ENCODE measurements at places on chromosomes 2 and 18. TPM values are rescaled to one million over a fixed set of nuclear protein-coding genes. Genes with fewer than 3 reads are reported as not detected.

Gene GREB1
- polyA plus RNA-seq: 29.8 TPM

Gene IKZF2
- 3.0 TPM for polyA plus RNA-seq

Gene MTCL1
- polyA plus RNA-seq: 27.5 TPM

Gene CYS1
- 5.5 TPM for polyA plus RNA-seq

Gene LRRTM4
- 0.13 TPM for polyA plus RNA-seq

Gene FER1L5
- 15.0 TPM for polyA plus RNA-seq

Gene TNFAIP6
- polyA plus RNA-seq: 26.1 TPM

Gene RNF144A
- 8.9 TPM for polyA plus RNA-seq

Gene UGT1A10
- polyA plus RNA-seq: 0.29 TPM

Gene RNF125
- 9.1 TPM for polyA plus RNA-seq

Gene MCFD2
- polyA plus RNA-seq: 74.5 TPM

Gene TGFBRAP1
- polyA plus RNA-seq: 7.3 TPM

Gene COL3A1
- polyA plus RNA-seq: 589 TPM

Gene MYO5B
- 31.8 TPM for polyA plus RNA-seq

Gene MCM6
- polyA plus RNA-seq: 24.6 TPM

Gene POLE4
- polyA plus RNA-seq: 66.1 TPM

Gene SCYGR4
- not detected for polyA plus RNA-seq

Gene PSMA8
- 36.1 TPM for polyA plus RNA-seq

Data from testis (tissue), 5 donors.